Activated CD4-positive, CD25-positive, alpha-beta regulatory T cell treated with anti-CD3 and anti-CD28 coated beads, Interleukin-2, amount 50 U/mL, for 24 hours (primary cell): ENCODE measurements at places on chromosomes 1 and 21.

DNA sequence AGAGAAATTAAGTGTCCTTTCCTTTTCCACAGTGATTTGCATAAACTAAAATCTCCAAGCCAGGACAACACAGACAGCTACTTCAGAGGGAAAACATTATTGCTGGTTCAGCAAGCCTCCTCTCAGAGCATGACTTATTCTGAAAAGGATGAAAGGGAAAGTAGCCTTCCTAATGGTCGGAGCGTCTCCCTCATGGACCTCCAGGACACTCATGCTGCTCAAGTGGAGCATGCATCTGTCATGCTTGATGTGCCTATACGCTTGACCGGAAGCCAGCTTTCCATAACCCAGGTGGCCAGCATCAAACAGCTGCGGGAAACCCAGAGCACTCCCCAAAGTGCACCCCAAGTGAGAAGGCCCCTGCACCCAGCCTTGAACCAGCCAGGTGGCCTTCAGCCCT is 39.1 kb downstream of the CLEC20A start:
- ATAC-seq: no peak

DNA sequence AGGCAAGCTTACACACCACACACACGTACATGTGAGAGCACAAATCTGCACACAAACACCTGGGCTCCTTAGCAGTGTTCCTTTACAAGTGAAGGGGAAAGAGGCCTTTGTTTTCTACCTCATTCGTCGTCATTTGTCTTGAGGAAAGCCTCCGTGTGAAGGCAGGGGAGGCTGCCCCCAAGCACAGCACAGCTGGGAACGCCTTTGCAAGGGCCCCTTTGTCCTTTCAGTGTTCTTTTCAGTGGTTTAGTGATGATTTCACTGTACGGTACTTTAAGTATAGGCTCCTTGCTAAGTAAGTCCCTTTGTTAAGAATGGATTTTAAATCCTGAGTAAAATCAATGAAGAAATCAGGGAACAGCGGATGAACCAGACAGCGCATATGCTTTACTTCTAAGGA is 94.1 kb downstream of the PGBD5 start:
- no peak for ATAC-seq

- no peak for ATAC-seq
These were observed 52.0 kb upstream of the RGS2 start for GRCh38 chr1:192756847-192757246.

GRCh38 chr1:64828829-64829228 is 84.0 kb downstream of the RAVER2 start:
- peak; percentile 26 for ATAC-seq
